ENCODE measurements at places on chromosomes 16 and 17. TPM values are rescaled to one million over a fixed set of nuclear protein-coding genes. Genes with fewer than 3 reads are reported as not detected.

FNDC8 gene
- total RNA-seq, result not detected

CUEDC1 gene
- total RNA-seq, result 37.1 TPM

GPRC5C gene
- 23.6 TPM for total RNA-seq

CMTM2 gene
- not detected for total RNA-seq

QPRT gene
- total RNA-seq, result 21.7 TPM

CNTNAP1 gene
- 20.9 TPM for total RNA-seq

CRK gene
- 89.7 TPM for total RNA-seq
